ENCODE measurements at places on chromosomes 7 and 10. TPM values are rescaled to one million over a fixed set of nuclear protein-coding genes. Genes with fewer than 3 reads are reported as not detected.

Gene IL2RA
- total RNA-seq: not detected

Gene WEE2
- total RNA-seq: 0.23 TPM

Gene ZMIZ1
- 43.8 TPM for total RNA-seq

Gene DGKI
- total RNA-seq: 93.9 TPM

Gene HTR5A
- total RNA-seq: 2.5 TPM

Gene POLD2
- total RNA-seq: 52.6 TPM

Gene ACBD7
- 54.2 TPM for total RNA-seq

Gene ATOH7
- 0.69 TPM for total RNA-seq

Gene HTR7
- total RNA-seq: 14.1 TPM

Gene PPP1R3C
- total RNA-seq: 47.3 TPM

Gene TRIM50
- not detected for total RNA-seq

Gene SVIL
- 22.6 TPM for total RNA-seq

Gene ASB4
- 0.69 TPM for total RNA-seq

Gene UPK3BL2
- total RNA-seq: 2.8 TPM

Gene ADRB1
- 7.6 TPM for total RNA-seq

Gene NMT2
- total RNA-seq: 38.1 TPM

Gene PARD3
- total RNA-seq: 76.4 TPM

Gene RTKN2
- total RNA-seq: 10.6 TPM

Gene RSPH10B2
- total RNA-seq: 6.0 TPM

Gene FZD8
- total RNA-seq: 12.2 TPM

Gene GLI3
- total RNA-seq: 5.1 TPM

Measured in diencephalon (tissue), 1 donor.